ENCODE measurements at places on chromosomes 6 and 20.

GRCh38 chr20:36866681-36867495 is 9.1 kb upstream of the TLDC2 start:
- DNase-seq, result no peak

GRCh38 chr6:138680085-138680484 is 93.5 kb upstream of the CCDC28A start:
- no peak for DNase-seq

DNA sequence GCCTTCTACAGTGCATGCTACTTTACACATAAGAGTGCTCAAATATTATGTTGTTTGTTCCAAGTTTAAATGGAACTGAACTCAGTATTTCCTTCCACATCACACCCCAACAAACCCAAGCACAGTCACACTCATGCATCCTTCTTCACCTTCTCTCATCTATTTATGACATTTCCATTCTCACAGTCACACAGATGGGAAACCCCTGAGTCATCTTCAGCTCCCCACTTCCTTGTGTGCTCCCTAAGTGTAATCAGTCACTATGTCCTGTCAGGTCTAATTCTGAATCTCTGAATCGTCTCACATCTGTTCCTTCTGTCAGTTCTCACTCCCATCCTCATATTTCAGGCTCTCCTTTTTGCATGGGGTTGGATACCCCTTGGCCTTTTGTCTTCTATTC is 96.0 kb downstream of the RIMS1 start:
- no peak for DNase-seq

GRCh38 chr6:14452567-14453527 is 335.3 kb downstream of the CD83 start:
- no peak for DNase-seq

- no peak for DNase-seq
These were observed 8.4 kb upstream of the NR2E1 start for GRCh38 chr6:108157234-108157980.

DNA sequence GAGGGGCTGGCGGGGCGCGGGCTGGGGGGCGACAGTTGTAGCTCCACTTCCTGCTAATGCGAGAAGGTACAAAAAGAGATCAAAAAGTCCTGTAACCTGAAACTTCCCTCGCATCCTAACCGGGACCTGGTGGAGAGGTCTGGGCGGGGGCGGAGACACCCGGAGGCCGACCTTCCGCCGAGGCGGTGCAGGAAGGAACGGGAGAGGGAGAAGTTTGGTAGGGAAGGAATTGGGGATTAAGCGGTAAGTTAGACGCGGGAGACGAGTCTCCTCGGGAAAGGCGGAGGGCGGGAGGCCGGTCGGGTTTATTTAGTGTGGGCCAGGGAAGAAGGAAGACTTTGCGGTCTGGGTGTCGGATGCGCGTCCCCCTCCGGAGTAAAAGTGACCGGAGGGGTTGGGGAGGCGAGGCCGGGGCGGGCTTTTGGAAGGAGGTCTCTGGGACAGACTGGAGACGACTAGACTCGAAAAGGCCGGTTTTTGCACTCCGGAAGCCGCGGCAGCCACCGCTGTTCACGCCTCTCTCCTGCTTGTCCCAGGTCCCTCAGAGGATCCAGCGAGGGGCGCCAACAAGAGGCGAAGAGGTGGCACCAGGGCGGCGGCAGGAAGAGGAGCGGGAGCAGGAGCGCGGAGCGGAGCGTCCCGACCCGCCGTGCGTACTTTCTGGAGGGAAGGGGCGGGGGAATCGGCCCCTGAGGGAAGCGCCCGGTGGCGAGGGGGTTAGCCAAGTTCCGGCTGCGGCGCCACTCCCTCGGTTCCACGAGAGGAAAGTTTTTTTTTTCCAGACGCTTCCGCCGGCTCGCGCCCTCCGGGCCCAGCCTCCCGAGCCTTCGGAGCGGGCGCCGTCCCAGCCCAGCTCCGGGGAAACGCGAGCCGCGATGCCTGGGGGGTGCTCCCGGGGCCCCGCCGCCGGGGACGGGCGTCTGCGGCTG is 734 bp downstream of the TPBG start:
- no peak for DNase-seq

GRCh38 chr6:25788305-25788922 is 33.9 kb downstream of the SLC17A4 start:
- DNase-seq, result peak; percentile 1

Measured in stimulated activated CD4-positive, alpha-beta T cell treated with anti-CD3 and anti-CD28 coated beads, TNF-alpha, amount 100 ng/mL, for 4 hours (primary cell).